ENCODE measurements at places on chromosomes 16 and 17. TPM values are rescaled to one million over a fixed set of nuclear protein-coding genes. Genes with fewer than 3 reads are reported as not detected.

Gene CCDC40
- 26.9 TPM for total RNA-seq

Gene LDHD
- 0.64 TPM for total RNA-seq

Gene CA7
- not detected for total RNA-seq

DNA sequence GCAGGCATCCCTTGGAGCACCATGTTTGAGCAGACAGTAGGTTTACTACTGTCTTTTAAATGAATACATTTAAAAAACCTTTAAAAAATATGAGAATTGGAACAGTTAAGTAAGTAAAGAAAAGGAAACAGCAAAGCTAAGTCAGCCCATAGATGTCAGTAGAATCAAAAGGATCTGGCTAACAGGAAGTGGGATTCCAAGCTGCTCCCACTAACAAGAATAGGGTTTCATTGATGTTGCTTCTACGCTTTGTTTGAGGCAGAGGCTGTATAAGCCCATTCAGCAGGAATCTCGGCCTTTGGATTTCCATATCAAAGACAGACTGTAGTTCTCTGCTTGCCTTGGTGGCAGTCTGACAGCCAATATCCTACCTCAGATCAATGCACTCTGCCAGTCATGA, 122.9 kb upstream of the ELAC2 start:
- DNase-seq: no peak
- H3K36me3 ChIP-seq: peaks cover 8% of the 10 kb centered on the region
- no peaks in the 10 kb centered on the region for H3K27me3 ChIP-seq
- no peak overlapping the region for H3K4me3 ChIP-seq

DNA sequence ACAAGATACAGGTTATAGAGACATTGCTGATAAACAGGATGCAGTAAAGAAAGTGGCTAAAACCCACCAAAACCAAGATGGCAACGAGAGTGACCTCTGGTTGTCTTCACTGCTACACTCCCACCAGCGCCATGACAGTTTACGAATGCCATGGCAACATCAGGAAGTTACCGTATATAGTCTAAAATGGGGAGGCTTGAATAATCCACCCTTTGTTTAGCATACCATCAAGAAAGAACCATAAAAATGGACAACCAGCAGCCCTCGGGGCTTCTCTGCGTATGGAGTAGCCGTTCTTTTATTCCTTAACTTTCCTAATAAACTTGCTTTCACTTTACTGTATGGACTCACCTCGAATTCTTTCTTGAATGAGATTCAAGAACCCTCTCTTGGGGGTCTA, 21.7 kb upstream of the CDH13 start:
- H3K27me3 ChIP-seq: peaks cover 4% of the 10 kb centered on the region
- no peak for DNase-seq
- no peak overlapping the region for H3K27ac ChIP-seq
- H3K4me1 ChIP-seq: peaks cover 5% of the 10 kb centered on the region
- H3K36me3 ChIP-seq: peaks cover 1% of the 10 kb centered on the region

DNA sequence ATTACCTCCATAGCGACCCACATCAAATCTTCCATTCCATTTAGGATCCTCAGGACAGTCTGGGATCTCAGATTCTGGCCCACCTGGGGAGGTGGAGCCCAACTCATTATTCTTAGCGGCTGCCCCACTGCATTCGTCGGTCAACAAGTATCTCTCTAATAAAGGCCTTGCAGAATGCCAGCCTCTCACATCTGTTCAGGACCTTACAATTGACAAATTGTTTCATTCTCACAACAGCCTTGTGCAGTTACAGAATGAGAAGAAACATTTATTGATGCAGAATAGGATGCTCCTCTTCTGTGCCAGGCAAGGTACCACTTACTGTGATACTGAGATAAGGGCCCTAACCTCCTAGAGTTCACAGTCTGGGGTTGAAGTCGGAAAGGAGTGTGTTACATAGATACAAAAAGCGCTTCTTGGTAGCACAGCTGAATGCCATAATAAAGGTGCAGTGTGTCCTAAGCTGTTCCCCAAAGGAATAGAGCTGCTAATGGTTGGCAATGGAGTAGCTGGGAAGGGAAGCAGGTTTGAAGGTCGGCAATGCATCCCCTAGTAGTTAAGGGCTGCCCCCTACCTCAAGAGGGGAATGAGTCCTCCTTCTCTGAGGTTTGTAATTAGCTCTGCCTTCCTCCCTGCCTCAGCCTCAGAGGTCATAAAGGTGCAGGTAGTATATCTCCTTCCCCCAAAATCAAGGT, 2.3 kb upstream of the MPP2 start:
- no peak overlapping the region for H3K4me3 ChIP-seq
- H3K27me3 ChIP-seq: peaks cover 53% of the 10 kb centered on the region
- H3K4me1 ChIP-seq: peaks cover 5% of the 10 kb centered on the region
- DNase-seq: no peak
- no peaks in the 10 kb centered on the region for H3K36me3 ChIP-seq
